ENCODE measurements at places on chromosomes 3 and 15.

GRCh38 chr3:13528217-13528867 is 20.6 kb upstream of the FBLN2 start:
- peak; percentile 77 for DNase-seq

- no peak for DNase-seq
Observed at GRCh38 chr3:182937293-182938051, 42.9 kb downstream of the DCUN1D1 start.

DNA sequence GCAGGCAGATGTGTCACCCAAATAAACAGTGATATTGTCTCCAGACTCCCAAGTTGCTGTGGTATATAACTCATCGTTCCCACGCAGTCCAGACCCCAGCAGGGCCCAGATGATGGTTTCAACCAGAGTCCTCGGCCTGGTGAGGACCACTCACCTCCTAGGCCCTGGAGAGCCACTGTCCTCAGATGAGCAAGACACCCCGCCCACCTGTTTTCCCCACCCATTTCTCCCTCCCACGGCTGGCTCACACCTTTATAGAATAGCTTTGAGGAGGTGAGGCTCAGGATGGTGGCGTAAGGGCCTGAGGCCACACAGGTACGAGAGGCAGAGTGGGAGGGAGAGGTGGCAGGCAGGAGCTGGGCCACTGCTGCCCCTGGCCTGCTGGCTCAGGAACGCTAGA is 7.5 kb downstream of the MESP1 start:
- no peak for DNase-seq

- no peak for DNase-seq
Observed at GRCh38 chr3:71254281-71255057, 329.1 kb downstream of the FOXP1 start.

GRCh38 chr3:123792473-123793201 is 91.5 kb downstream of the MYLK start:
- no peak for DNase-seq

DNA sequence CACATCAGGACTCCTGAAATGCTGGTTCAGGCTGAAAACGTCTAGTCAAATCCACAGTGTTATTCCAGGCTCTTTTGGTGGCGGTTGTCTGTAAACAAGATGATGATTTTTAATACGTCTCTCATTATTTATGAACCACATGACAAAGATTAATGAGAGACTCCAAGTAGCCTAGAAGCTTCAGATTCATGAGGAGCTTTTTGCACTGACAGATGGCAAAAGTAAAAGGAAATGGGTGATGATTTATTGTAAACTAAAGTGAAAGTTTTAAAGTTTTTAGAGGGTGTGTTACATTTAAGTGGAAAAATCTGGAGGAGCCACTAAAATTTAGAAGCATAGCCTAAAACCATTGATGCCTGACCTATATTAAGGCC is 77.0 kb downstream of the BBX start:
- no peak for DNase-seq

- DNase-seq: no peak
Observed at GRCh38 chr3:197478746-197479668, 76.8 kb downstream of the BDH1 start.

GRCh38 chr15:58423831-58424608 is 7.8 kb upstream of the LIPC start:
- DNase-seq: no peak

GRCh38 chr3:141426404-141427034 is 58.2 kb downstream of the ZBTB38 start:
- no peak for DNase-seq

DNA sequence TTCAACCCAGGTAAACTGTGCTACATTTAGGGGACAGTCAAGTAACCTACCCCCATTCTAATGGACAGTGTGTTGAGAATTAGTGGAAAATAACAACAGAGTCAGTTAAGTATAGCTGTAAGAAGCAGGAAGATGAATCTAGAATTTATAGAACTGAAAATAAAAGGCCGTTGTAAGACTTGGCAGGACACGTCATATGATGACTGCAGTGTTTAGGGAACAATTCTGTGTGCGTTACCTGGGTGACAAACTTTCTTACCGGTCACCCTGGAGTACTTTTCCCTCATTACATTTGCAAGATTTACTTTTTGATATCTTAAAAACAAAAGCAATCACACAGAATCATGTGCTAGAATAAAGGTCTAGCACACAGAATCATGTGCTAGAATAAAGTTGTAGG is 536.3 kb upstream of the ZNF717 start:
- DNase-seq: no peak
